ENCODE measurements at places on chromosomes 11 and 22.

- DNase-seq: peak; percentile 57
Observed at GRCh38 chr11:96964661-96965060, 574.8 kb downstream of the JRKL start.

- peak; percentile 48 for DNase-seq
Observed at GRCh38 chr11:78338138-78338537, 79.5 kb downstream of the GAB2 start.

- DNase-seq: no peak
Observed at GRCh38 chr11:107439586-107440167, 17.9 kb downstream of the CWF19L2 start.

- DNase-seq: peak; percentile 31
Observed at GRCh38 chr11:69335781-69336405, 41.9 kb downstream of the MYEOV start.

GRCh38 chr11:72813740-72814285 is 398 bp upstream of the ATG16L2 start:
- DNase-seq: peak; percentile 93

GRCh38 chr11:94946812-94947211 is 26.5 kb downstream of the CWC15 start:
- no peak for DNase-seq

- no peak for DNase-seq
Observed at GRCh38 chr22:20573833-20574615, 66.6 kb downstream of the MED15 start.

DNA sequence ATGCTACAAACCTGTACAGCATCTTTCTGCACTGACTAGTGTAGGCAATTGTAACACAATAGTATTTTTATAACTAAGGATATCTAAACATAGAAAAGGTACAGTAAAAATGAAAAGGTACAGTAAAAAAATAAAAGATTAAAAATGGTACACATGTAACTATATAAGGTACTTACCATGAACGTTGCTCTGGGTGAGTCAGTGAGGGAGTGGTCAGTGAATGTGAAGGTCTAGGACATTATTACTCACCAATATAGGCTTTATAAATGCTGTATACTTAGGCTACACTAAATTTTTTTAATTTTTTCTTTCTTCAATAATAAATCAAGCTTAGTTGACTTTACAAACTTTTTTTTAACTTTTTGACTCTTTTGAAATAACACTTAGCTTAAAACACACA is 59.9 kb downstream of the EIF3M start:
- DNase-seq: no peak

GRCh38 chr11:61816736-61817455 is at the start of gene FADS1:
TSS of gene FADS1 (minus strand) at chr11:61817003. CDS start at chr11:61816929, 74 bp downstream.
- peak; percentile 99 for DNase-seq

DNA sequence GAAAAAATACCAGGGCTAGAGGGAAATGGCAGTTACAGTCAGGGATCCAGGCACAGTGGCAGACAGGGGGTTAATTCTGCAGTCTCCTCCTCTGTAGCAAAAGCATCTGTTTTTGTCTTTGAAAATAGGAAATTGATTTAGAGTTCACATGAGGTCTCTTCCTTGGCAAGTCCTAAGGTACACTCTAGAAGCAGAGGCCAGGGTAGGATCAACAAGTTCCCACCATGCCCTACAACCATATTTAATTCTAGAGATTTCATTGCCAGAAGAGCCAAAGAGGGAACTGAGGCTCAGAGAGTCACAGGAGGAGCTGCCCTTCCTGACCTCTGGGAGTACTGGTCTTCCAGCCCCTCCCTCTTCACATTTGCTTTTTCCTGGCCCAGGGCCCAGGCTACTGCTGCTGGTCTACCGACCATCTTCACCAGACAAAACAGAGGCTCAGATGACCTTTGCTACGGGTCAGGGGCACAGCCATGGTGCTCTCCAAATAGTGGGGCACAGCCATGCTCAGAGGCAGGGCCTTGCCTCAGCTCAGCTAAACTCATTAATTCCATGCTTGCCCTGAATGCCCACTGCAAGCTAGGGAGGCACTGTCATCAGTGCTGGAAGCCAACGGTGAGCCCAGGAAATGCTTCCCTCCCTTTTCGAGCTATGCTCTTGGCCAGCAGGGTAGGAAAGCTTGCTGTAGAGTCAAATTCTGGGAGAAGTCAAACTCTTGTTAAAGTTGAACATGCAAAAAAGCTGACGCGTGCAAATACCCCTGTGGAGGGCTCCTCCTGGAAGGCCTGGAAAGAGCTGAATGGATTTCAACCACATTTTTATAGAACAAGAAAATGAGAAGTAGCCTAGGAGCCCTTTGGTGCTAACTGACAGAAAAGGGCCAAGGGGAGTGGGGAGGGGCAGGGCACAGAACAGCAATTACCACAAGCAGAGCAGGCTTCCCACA is 11.7 kb upstream of the CHRM4 start:
- no peak for DNase-seq

DNA sequence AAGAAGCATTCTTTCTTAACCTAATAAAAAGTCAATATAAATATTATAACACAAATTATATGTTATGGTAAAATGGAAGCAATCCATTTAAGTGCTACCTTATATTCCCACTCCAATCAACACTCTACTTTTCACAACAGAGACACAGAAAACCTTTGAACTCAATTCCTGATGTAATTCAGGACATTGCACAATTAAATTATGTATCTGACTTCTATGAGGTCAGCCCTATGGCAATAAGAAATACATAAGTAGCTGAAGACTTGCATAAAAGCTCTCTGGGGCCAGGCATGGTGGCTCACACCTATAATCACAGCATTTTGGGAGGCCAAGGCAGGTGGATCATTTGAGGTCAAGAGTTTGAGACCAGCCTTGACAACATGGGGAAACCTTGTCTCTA is 6.8 kb downstream of the OR4D10 start:
- DNase-seq: no peak

DNA sequence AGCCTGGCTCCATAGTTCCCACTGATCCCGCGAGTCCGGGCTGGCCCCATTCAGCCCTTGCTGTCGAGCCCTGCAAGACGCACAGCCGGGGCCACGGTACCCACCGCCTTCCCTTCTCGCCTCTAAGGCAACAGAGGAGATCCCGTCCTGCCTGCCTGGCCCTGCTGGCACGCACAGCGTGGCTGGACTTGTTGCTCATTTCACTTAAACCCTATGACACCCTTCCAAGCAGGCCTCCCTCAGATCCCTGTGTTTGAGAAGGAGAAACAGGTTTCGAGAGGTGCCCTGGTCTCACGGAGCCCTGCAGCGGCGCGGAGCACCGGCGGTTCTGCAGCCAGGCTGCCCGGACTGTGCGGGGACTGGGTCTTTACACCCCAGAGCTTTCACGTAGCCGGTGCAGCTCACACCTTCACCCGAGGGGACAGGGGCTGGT is 1048.4 kb downstream of the BRD1 start:
- DNase-seq: no peak

DNA sequence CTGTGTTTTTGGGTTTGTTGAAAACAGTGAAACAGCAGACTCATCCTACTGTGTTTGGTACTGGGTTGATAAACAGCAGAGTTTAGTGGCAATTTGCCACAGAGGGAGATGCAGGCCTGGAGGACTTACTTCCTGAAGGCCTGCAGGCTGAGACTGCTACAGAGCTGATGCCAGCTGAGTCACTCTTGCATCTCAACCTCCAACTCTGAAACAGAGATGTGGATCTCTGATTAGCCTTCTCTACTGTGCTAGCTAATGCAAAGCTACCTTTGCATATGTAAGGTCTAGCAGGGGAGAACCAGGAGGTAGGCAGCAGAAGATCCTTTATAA is 14.3 kb downstream of the ATP5MG start:
- peak; percentile 97 for DNase-seq

DNA sequence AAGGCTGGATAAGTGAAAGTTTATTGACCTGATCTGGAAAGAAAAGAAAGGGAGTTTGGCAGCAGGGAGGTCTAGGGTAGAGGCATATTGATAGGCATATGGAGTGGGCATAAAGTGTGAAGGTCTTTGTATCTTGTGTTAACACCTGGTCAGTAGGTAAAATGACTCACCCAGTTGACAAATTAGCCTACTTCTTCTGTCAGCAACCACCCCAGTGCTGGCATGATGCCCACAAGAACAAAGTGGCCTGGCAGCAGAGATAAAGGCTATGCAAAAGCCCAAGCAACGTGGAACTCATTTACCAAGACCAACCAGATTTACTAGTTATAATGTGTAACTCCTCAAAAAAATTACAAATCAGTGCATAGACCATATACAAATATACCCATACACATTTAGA is 4.9 kb downstream of the OR10A3 start:
- peak; percentile 58 for DNase-seq

GRCh38 chr22:36726007-36726380 is 22.4 kb upstream of the CACNG2 start:
- no peak for DNase-seq

DNA sequence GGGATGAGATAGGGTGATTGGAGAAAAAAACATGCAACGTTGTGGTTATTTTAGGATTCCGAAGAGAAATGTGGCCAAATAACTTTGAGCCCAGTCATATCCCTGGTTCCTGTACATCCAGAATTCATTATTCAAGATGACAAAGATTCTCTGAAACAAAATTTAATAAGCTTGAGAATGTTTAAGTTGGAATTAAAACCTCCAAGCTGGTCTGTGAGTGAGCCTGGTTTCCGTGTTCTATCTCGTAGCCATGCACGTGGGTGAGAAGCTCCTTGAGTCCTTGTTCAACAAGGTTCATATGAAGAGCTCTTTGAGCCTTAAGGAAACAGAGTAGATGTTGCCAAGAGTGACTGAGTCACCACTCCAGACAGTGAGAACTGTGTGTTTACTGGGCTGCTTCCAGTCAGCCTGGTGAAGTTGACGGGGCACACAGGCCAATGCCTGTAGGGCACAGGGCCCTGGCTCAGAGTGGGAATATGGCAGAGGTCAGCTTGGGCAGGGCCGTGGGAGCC is 206.5 kb downstream of the NAV2 start:
- DNase-seq: no peak

GRCh38 chr11:80034801-80035200 is 594.0 kb upstream of the TENM4 start:
- no peak for DNase-seq

- DNase-seq: no peak
Observed at GRCh38 chr22:37148031-37148651, 1.6 kb downstream of the IL2RB start.

- no peak for DNase-seq
Observed at GRCh38 chr22:44243761-44244160, 63.0 kb downstream of the PARVG start.

DNA sequence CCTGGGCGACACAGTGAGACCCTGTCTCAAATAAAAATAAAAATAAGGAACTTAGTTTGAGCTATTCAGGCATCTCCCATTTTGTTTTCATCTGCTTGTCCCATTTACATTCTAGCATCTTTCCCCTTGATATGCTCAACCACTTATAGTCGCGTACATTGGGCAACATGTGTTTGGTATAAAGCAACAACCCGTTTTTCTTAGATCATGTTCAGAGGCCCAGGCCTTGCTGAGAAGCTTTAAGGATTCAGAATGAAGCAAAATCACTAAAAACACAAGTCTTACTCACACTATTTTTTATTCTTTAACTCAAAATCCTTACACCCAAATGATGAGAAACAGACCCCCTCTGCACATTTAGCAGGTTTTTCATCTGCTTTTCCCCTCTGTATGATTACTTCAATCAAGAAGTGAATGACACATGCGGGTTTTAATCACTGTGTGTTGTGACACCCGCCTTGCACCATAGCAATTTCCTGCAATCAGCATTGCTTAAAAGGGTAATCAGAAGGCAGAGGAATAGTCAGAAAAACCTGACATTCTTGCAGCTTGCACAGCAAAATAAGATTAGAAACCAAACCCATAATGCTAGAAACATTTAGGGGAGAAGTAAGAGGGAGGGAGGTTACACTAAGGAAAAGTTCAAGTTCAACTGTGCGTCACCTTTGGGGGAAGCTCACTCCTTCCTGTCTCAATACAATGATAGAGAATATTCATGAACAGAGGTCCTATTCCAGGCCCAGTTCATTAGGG is 25.9 kb downstream of the ALG9 start:
- DNase-seq: peak; percentile 56

GRCh38 chr22:47043835-47044721 is 281.6 kb downstream of the TBC1D22A start:
- DNase-seq: peak; percentile 65

GRCh38 chr11:131324921-131325570 is 45.4 kb upstream of the NTM start:
- no peak for DNase-seq

DNA sequence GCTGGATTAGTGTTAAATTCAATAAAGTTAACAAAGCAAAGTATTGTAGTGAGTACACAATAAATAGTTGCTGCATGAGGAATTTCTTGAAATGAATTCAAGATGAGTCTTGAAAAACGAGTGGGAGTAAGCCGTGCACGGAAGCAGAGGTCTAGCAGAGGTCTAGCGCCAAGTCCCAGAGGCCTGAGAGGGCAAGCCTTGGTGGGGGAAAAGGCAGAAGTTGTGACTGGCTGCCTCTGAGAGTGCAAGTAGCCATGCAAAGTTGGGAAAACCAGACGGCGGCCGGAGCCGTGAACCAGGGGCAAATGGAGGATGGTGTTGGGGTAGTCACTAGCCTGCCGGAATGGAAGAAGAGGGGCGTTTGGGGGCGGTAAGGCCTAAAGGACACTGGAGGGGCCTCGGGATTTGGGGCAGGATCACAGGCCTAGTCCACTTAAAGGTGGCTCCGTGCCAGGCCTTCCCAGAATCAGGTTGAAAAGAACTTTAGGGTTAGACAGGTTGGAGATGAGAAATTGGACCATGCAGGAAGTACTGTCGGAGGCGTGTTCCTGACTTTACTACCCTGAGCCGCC is 379 bp upstream of the SLC3A2 start:
- peak; percentile 77 for DNase-seq

DNA sequence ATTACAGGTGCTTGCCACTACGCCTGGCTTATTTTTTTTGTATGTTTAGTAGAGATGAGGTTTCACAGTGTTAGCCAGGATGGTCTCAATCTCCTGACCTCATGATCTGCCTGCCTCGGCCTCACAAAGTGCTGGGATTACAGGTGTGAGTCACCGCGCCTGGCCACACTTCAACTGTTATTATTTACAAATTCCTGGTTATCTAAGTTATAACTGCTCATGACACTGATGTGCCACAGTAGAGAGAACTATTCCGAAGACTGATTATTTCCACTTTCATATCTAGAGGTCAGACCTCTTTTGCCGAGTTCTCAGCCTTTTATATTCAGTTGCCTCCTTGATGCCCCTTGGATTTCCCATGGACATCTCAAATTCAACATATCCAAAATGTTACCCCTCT is 3.9 kb upstream of the NUP160 start:
- no peak for DNase-seq

DNA sequence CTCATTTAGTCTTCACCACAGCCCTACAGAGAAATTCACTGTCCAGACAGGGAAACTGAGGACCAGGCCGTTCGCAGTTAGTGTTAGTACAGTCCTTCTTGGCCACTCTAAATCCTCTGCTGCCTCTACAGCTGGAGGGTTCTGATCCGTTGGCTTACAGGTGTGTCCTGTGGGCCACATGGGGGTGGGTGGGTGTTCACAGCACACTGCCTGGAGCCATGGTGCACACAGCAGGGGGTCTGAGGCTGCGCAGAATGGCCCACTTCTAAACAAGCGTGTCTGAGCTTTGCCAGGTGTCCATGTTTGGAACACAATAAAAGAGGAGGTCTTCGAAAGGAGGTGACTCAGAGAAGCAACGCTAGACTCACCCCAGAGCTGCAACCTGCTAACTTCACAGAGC is 249.0 kb downstream of the ST3GAL4 start:
- no peak for DNase-seq

GRCh38 chr11:72326151-72326848 is 82.3 kb upstream of the PHOX2A start:
- peak; percentile 30 for DNase-seq

GRCh38 chr11:34529643-34530042 is 16.0 kb upstream of the ELF5 start:
- no peak for DNase-seq

All from hematopoietic multipotent progenitor cell treated with erythropoietin and hydrocortisone succinate and interleukin-3 and kit ligand, for 4 days (in vitro differentiated cells).